Stimulated activated CD4-positive, alpha-beta T cell treated with anti-CD3 and anti-CD28 coated beads, Interleukin-1b, Interleukin-23, amount 100 ng/mL, for 24 hours (primary cell): ENCODE measurements at places on chromosomes 7 and 10.

DNA sequence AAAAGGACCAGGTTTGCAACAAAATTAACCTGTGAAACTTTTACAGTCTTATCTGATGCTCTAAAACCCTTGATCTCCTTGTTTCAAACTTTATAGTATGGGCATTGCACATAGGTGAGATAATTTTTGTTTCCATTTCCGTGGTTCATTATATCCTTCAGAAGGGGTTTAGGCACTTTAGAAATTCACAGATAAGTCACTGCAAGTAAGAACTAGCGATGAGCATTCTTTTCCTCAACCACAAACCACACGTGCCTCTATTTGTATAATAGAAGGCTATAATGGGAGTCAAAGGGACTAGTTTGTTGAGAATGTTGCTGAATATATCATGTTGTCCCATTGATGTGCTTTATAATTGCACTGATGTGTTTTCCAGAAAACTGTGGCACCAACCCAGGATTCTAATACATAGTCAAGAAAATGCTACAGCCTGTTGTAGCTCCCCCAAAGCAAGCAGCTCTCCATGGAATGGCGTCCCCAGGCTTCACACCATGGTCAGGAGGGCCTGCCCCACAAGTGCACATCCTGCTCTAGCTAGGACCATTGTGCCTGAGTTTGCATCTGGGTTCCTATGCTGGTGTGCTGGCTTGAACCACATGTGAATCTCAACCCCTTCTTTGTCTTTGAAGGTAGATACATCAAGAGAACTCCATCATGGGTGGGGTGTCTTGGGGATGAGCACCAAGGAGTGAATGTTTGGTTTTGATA, 14.0 kb upstream of the ATXN7L1 start:
- DNase-seq = no peak

- no peak for DNase-seq
Measured at GRCh38 chr10:79483299-79483698, 29.0 kb upstream of the EIF5AL1 start.

DNA sequence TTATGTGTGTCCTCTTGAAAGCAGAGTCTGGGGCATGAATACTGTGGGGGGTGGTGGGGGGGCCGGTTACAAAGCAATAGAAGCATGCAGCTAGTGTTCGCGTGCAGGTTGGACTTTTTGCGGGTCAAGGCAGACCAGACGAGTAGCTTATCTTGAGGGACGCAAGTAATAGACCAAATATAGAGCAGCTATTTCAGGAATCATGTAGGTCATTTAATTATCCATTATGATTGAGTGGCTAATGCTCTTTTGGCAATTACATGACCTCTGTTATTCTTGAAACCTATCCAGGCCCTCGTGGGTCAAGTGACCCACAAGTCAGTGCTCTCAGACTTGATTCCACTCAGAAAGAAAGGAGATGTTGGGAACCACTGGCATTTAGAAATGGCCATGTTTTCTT, 93.0 kb downstream of the BTRC start:
- no peak for DNase-seq

DNA sequence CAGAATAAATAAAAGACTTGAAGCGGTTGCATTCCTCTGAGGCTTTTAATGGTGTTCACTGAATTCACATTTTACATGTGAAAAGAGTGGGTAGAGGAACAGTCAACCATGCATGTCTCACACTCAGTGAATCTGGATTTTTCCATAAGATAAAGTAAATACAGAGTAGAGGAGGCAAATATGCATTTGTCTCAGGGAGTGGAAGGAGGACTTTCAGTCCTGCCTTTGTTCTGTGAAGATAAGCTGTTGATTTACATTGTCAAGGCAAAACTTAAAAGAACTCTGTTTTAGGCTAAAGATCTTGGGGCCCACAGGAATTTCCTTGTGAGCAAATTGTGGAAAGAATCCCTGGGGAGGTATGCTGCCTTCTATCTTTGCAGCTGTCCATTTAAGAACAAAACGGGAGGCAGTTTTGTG, 825.3 kb upstream of the MBL2 start:
- no peak for DNase-seq
